ENCODE measurements at places on chromosomes 5 and 9. TPM values are rescaled to one million over a fixed set of nuclear protein-coding genes. Genes with fewer than 3 reads are reported as not detected.

SPATA31C1 gene
- total RNA-seq: not detected

COL5A1 gene
- 36.6 TPM for total RNA-seq

C8G gene
- total RNA-seq: not detected

PRR16 gene
- total RNA-seq: 19.6 TPM

CDKN2B gene
- 67.0 TPM for total RNA-seq
